ENCODE measurements at places on chromosomes 1 and 21.

GRCh38 chr1:58768971-58769808, 14.7 kb downstream of the JUN start:
- H3K4me3 ChIP-seq, result no peak overlapping the region
- DNase-seq, result no peak
- H3K27ac ChIP-seq, result no peak overlapping the region
- 0 out of 2 replicates have a peak, but pooled peaks cover 3% of the 10 kb centered on the region for H3K4me1 ChIP-seq

- no peak overlapping the region for H3K4me3 ChIP-seq
- DNase-seq, result no peak
- no peak overlapping the region for H3K27ac ChIP-seq
- H3K27me3 ChIP-seq, result no peaks in the 10 kb centered on the region
Observed at GRCh38 chr1:165080253-165080896, 276.1 kb downstream of the LMX1A start.

- H3K36me3 ChIP-seq, result no peaks in the 10 kb centered on the region
- no peak for DNase-seq
- H3K27ac ChIP-seq, result no peak overlapping the region
- no peak overlapping the region for H3K4me3 ChIP-seq
Observed at GRCh38 chr1:10594595-10595223, 120.0 kb downstream of the PEX14 start.

DNA sequence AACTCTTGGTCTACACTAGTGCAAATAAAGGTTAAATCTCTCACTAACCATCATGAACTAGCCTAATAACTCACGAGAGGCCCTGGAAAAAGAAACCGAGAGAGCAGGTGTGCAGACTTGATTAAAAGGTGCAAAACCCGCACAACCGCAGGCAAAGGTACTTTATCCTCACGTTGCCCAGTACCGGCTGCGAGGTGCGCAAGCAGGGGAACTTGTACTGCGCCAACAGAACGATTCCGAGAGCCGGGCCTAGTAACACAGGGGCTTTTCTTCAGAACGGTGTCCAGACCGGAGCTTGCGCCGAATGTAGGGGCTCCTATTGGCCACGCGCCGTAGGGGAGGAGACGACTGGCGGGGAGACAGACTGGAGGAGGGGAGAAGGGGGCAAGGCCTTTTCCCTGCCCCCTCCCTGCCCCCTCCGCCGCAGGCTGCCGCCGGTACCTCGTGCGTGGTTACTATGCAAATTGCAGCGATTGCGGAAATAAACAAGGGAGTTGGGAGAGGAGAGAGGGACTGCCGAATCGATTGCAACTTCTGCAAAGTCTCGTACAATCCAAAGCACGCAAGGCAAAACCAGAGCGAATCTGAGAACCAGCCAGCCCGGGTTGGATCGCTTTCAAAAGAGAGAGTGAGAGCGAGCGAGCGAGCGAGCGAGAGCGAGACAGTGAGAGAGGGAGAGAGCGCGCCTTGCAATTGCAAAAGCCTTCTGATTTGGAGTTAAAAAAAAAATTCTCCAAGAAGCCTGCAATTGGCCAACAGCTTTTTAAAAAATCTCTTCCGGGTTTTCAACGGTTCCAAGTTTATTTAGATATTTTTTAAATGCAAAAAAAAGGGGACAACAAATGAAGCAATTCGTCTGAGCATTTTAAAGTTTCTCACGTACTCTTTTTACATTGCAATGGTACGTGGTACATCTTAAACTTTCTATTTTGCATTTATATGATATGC, 5.4 kb upstream of the NFIA start:
- H3K4me3 ChIP-seq, result peak overlapping the region; percentile 77
- no peaks in the 10 kb centered on the region for H3K36me3 ChIP-seq
- peaks cover 9% of the 10 kb centered on the region for H3K4me1 ChIP-seq
- H3K27ac ChIP-seq, result no peak overlapping the region

GRCh38 chr21:41580758-41581554, 73.0 kb upstream of the TMPRSS2 start:
- H3K4me3 ChIP-seq, result no peak overlapping the region
- no peaks in the 10 kb centered on the region for H3K36me3 ChIP-seq
- peaks cover 10% of the 10 kb centered on the region for H3K4me1 ChIP-seq
- H3K27ac ChIP-seq, result no peak overlapping the region

DNA sequence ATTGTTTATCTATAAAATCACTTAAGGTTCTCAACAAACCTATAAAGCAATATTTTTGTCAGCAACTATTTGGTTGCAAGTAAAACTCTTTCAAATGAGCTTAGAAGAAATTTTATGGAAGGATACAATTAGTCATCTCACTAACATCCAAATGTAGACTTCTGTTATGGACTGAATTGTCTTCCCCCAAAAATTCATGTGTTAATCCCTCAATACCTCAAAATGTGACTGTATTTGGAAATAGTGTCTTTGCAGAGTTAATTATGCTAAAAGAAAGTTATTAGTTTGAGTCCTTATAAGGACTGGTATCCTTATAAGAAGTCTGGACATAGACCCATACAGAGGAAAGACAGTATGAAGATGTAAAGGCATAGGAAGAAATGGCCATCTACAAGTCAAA, 357.8 kb upstream of the PRMT6 start:
- no peak overlapping the region for H3K27ac ChIP-seq
- H3K4me3 ChIP-seq, result no peak overlapping the region
- H3K4me1 ChIP-seq, result no peaks in the 10 kb centered on the region
- H3K27me3 ChIP-seq, result no peaks in the 10 kb centered on the region
- H3K36me3 ChIP-seq, result no peaks in the 10 kb centered on the region

DNA sequence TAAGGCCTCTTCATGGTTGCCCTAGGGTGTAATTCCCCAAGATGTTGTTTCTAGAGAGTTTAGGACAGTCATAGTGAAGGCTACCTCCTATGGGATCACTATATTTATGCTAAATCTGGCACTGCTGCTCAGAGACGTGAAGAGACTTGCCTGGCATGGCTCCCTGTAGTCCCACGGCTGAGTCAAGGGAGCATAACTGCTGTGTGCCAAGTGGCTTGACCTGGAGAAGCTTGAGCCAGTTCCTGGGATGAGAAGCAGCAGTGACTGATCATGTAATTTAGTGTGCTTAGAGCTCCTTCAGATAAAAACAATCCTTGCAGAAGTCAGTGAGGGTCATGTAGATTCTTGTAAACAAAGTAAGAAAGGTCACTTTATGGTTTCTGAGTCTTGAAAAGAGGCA, 68.9 kb upstream of the TSPAN2 start:
- no peaks in the 10 kb centered on the region for H3K4me1 ChIP-seq
- H3K27me3 ChIP-seq, result no peaks in the 10 kb centered on the region
- H3K36me3 ChIP-seq, result no peaks in the 10 kb centered on the region
- DNase-seq, result no peak
- no peak overlapping the region for H3K4me3 ChIP-seq
- no peak overlapping the region for H3K27ac ChIP-seq

All from H1 (cell line).